ENCODE measurements at places on chromosomes 1 and 21.

- peak; percentile 50 for DNase-seq
Observed at GRCh38 chr1:59814180-59814900, 409 bp upstream of the HOOK1 start.

GRCh38 chr21:46155514-46156377, at the start of gene FTCD:
TSS of gene FTCD (minus strand) at chr21:46155579. CDS start at chr21:46155523, 56 bp downstream.
- no peak for DNase-seq

DNA sequence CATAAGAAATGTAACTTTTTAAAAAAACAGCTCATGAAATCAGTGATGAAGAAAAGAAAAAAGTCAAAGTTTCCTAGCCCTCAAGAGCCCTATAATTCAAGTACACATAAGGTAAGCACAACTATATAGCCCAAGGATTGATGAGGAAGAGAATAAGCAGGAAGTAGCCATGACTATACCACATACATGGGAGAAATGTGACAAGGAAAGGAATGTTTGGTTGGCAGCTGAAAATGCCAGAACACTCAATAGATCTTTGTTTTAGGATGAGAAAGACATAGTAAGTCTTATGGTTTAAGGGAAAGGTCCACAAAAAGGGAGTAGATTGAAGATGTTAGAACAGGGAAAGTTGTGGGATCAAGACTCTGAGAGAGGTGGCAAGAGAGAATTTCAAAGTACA, 5.7 kb downstream of the DOCK7 start:
- DNase-seq = no peak

- no peak for DNase-seq
Observed at GRCh38 chr1:89757532-89757931, 63.3 kb upstream of the LRRC8D start.

DNA sequence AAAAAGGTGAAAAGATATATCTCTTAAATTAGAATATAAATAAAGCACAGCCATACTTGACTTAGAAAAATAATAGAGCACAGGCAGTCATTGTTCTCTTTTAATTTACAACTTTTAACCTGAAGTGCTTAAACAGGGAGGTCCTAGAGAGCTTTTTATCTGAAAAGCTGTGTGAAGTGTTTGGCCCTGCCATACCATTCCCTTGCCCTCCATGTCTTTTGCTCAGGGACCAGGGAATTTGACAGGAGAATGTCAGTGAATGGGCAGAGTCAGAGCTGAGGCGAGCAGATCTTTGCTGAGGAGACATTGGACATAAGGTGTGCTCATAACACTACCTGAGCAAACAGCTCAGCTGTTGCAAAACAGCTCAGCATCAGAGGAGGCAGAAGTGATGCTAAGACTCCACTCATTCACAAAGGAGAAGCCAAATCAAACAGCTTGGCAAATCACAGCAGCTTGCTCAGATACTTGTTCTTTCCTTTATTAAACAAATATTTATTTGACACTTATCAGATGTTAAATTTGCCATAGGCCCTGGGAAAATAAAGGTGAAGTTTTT, 14.9 kb upstream of the MGST3 start:
- no peak for DNase-seq

- no peak for DNase-seq
Observed at GRCh38 chr1:166235728-166236127, 68.9 kb upstream of the FAM78B start.

DNA sequence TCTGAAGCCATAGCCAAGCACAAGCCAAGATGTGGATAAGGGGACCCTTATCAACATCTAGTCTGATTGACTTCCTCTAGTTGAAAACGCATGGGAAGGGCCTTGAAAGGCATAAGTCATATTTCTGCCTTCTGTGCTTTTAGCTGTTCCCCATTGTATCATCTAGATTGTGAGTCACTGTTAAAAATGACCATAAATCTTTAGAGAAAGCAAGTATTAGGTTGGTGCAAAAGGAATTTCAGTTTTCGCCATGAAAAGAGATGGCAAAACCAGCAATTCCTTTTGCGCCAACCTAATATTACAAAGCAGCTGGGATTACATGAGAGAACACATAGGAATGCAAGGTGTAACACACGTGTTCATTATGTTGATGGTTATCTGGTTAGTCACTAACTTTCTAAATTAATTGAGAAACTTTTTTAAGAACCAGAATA, 63.6 kb downstream of the CLIC6 start:
- DNase-seq = no peak

DNA sequence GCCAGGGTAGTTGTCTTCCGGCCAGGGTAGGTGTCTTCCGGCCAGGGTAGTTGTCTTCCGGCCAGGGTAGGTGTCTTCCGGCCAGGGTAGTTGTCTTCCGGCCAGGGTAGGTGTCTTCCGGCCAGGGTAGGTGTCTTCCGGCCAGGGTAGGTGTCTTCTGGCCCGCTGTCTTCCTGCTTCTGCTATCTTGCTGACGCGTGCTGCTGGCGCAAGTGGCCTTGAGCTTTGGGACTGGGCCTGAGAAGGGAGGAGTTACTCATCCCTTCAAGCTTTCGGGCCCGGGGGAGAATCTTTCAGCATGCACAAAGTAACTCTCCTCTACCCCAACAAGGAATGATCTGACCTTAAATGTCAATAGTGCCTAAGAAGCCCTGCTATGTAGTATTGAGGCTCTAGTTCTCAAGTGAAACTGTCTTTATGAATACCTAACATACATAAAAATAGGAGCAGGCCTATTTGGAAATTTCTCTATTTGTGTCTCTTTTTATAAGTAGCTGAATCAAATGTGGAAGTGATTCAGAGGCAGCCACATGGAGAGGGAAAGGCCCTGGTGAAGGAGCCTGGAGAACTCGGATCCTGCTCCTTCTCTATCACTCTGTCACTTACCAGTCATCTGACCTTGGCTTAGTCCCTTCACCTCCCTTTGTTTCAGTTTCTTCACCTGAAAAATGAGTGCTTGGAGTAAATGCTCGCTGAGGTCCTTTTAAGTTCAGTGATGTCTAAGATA, 65.6 kb downstream of the RGL1 start:
- DNase-seq = no peak

DNA sequence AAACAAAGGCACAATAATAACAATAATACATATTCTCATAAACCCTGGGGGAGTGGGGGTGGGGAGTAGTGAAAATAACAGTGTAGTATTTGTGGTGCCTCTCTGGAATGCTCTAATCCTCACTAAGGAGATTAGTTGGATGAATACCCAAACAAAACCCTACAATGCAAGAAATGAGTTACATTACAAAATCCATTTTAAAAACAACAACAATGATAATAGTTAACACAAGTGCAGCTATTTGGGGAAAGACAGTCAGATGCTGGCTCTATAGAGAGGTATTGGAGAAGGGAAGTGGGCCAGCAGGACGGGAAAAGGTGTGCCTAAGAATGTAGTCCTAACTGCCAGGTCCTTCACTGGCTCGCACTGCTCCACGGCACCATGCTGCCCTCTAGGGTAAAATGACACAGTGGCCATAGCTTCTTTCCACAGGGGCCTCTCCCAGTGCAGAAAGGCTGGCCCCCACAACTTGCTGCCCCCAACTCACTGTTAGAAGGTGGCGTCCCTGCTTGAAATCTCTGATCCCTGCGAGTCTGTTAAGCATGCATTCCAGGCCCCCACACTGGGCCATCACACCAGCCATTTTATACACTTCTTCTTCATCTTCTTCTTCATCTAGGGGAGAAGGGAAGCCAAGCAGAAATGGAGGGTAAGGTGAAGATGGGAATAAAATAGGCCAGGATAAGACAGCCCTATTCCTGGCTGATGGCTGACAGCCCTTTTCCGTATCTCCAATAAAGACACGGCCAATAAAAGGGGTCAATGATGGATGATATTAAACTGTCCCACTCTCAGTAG, 113.8 kb downstream of the UBR4 start:
- peak; percentile 16 for DNase-seq

DNA sequence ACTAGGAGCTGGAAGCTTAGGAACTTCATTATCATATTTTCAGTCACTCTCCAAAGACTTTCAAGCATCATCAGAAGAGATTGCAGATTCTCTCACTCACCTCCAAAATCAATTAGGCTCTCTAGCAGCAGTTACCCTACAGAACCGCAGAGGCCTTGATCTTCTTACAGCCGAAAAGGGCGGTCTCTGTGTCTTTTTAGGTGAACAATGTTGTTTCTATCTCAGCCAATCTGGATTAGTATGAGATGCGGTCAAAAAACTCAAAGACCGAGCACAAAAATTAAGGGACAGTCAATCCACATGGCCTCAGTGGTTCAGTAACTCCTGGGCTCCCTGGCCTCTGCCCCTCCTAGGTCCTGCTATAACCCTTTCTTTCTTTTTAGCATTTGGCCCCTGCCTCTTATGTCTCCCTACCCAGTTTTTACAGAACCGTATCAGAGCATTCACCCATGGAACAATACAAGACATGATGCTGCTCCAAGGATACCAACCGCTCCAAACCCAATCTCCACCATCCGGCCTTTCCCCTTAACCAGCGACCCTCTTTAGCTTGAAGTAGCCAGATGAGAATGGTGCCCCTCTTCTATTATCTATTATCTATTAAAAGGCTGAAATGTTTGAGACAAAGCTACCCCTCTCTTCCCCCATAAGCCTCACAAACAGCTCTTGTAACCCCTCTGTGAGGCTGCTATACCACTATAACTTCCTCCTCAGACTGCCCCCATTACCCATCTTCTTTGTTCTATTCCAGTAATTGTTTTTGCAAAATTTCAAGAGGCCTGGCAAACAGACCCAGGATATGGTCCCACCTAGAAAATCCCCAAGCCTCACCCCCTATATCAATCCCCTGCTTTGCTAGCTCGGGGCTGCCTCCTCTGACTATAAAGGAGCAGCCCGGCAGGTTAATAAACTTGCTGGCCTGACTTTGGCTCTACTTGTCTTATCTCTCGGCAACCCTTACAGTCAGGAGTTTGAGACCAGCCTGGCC, 18.7 kb upstream of the CA6 start:
- no peak for DNase-seq

DNA sequence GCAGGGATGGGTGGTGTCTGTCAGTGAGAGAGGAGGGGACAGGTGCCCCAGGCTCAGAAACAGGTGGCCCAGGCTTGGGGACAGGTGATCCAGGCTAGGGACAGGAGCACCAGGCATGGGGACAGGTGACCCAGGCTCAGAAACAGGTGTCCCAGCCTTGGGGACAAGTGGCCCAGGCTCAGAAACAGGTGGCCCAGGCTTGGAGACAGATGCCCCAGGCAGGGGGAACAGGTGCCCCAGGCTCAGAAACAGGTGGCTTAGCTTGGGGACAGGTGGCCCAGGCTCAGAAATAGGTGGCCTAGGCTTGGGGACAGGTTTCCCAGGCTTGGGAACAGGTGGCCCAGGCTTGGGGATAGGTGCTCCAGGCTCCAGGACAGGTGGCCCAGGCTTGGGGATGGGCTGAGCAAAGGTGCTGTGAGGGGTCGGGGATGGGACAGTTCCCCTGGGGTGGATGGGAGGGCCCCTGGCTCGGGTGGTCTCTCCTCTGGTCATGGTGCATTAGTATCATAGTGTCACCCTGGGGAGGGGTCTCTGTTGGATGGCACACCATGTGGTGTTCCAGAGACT, 87.7 kb upstream of the C1orf174 start:
- DNase-seq = no peak

DNA sequence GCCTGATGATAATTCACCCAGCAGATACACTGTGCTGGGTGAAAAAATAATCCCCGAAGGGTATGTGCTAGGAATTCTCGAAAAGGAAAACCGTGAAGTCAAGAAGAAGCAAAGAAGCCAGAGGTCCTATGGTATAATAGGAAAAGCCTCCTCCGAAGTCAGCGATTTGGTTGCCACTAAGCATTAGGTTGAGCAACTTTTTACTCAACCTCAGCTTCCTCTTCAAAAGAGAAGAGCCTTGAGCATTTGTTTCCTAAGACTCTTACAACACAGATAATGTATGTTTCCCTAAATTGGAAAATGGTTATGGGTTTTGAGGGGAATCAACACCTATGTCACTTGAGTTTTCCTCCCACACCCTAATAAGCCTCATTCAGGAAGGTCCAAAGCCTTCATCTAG, 21.3 kb upstream of the MNDA start:
- no peak for DNase-seq

DNA sequence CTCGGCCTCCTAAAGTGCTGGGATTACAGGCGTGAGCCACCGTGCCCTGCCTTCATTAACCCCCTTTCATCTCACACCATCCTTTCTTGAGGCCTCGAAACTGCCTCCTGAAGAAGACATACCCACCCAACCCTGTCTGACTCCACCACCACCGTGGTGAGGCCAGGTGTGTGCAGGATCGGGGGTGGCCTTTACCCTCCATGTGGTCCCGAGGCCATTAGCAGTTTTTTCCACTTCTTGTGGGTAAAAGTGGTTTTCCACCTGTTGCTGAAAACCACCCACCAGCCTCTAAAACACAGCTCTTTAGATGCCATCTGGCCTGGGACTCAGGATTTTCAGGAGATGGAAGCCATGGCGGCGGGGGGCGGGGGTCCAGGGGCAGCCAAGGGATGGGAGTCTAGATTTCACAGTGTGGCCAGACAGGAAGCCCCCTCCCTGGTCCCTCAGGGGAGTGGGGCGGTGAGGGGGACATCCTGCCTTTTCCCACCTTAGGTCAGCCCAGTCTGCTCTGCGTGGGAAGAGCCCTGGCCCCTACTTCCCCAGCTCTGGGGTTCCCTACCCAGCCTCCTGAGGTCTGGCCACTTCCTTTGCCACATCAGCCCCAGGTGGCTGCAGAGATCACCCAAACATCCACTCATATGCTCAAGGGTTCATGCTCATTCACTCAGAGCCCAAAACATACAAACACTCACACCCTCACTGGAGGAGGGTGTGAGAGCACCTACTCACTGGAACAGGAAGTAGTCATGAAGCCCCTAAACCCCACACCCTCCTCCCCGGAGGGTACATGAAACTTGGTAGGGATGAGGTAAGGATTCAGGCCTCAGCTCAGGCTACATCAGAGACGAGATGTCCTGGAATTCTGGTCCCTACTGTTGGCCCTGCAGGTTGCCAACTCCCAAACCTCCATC, 2.3 kb downstream of the FGR start:
- DNase-seq = no peak

DNA sequence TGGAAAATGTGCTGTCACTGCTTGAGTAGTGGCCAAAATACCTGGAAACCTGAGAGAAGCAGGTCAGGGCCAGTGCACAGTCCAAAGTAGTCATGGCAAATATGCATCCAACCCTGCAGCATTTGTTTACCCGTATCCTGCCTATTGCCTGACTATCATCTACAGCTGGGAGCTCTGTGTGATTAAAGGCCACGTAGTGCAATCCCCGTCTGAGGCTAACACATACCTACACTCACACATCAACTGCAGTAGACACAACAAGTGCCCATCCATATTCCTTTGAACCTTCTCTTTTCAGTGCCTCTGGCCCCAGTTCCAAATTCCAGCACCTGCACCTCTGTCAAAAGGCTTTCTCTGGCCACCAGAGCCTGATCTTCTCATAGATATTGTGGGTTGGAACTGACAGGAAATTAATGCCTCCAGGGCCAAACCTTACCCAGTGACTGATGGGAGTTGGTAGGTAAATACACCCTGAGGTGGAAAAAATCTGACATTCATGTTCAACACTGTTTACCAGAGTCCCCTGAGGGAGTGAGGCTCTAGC, 383.0 kb downstream of the SETD4 start:
- no peak for DNase-seq

GRCh38 chr1:52476943-52477342, 72.5 kb downstream of the PRPF38A start:
- DNase-seq = no peak

- no peak for DNase-seq
Observed at GRCh38 chr1:169103480-169103893, 3.0 kb upstream of the ATP1B1 start.

GRCh38 chr1:203439131-203439730, 36.4 kb upstream of the PRELP start:
- no peak for DNase-seq
